Activated CD4-positive, alpha-beta T cell treated with anti-CD3 and anti-CD28 coated beads, Interleukin-2, amount 50 U/mL, for 48 hours (primary cell): ENCODE measurements at places on chromosomes 6 and 20.
A peak's percentile ranks its signal among the peaks of the same experiment; 100 is the strongest.

DNA sequence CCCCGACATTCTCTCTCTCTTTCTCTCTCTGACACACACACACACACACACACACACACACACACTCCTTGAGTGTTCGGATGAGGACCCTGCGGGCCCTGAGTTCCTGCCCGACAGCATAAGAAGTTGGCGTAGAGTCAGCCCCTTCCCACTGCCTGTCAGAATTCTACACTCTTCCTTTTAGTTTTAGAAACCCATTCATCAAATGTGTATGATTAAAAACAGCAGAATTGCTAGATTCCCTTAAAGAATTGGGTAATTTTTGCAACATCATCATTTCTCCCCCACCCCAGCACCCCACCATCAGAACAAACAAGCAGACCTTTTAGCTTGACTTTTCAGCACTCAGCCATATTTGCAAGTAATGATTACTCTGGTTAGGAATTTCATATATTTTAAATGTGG is 322.8 kb downstream of the FARS2 start:
- DNase-seq = no peak

DNA sequence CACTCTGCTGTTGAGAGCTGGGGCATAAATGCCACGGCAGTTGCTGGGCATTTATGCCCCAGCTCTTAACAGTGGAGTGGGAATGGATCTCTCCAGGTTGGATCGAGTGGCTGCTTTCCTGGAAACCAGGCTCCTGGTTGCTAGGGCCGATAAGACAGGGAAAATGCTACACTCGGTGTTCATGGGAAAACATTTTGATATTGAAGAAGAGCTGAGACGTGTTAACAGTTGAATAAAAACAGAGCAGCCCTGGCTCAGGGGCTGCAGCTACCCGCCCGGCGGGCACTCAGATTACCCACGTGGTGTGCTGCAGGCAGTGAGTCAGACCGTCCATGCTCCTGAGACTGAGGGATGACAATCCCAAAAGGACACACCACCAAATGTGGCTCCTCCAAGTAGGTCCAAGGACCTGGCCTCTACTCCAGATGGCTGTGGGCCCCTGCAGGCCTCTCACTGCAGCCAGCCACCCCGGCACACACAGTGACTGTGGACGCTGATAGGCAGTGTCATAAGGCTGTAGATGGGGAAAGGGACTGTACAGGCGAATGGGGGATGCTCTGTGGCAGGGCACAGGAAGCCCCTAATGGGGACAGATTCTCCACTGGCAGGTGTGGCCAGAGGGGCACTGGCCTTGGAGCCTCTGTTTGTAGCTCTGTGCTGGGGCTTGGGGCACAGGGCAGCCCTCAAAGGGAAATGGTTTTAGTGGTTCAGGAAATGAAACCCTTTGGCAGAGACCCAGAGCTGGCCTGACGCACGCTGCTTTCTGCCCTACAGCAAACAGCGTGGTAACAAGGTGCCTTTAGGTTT is 237.8 kb downstream of the LY86 start:
- DNase-seq = peak; percentile 7

DNA sequence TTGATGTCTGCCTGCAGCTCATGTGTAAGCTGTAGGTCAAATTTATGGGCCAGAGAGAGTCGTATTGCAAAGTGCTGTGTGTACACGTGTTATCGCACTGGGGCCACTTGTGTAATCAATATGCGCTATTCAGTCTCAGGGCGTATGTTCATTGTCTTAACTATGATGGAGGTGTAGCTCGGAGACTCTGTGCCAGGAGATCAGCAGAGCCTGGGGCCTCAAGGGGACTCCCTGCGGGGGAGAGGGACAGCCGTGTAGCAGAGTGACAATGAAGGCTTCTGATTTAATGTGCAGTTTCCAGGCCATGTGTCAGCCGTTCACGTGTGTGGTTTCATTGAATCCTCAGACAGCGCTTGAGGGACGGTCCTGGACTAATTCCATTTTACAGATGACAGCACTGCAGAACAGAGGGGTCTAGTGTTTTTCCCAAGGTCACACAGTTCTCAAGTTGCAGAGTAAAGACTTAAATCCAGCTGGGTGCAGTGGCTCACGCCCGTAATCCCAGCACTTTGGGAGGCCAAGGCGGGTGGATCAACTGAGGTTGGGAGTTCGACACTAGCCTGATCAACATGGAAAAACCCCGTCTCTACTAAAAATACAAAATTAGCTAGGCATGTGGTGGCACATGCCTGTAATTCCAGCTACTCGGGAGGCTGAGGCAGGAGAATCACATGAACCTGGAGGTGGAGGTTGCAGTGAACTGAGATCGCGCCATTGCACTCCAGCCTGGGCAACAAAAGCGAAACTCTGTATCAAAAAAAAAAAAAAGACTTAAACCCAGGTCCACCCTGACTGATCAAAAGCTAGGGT is 242.5 kb downstream of the PREX1 start:
- no peak for DNase-seq

- DNase-seq = no peak
These were observed 632.7 kb downstream of the RFPL4B start for GRCh38 chr6:112979830-112980229.

GRCh38 chr20:297098-297924 is at the start of gene ZCCHC3:
ZCCHC3 (plus strand) TSS chr20:297570; CDS start chr20:297587, 17 bp downstream.
- DNase-seq = peak; percentile 85

DNA sequence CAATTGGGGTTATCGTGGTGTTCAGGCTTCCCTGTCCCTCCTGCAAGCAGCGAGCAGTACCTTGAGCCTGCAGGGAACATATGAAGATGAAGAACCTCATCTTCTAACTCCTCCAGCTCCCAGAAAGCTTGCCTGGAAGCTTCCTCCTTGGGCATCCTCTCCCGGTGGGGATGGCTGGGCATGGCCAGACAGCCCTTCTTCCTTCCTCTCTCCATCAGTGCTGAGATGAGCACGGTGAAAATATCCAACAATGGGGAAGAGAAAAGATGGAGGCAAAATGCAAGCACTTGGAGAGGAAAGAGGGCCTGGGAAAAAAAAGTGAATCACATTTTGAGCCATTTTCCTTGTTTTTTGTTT is 107.7 kb upstream of the FOXA2 start:
- no peak for DNase-seq

DNA sequence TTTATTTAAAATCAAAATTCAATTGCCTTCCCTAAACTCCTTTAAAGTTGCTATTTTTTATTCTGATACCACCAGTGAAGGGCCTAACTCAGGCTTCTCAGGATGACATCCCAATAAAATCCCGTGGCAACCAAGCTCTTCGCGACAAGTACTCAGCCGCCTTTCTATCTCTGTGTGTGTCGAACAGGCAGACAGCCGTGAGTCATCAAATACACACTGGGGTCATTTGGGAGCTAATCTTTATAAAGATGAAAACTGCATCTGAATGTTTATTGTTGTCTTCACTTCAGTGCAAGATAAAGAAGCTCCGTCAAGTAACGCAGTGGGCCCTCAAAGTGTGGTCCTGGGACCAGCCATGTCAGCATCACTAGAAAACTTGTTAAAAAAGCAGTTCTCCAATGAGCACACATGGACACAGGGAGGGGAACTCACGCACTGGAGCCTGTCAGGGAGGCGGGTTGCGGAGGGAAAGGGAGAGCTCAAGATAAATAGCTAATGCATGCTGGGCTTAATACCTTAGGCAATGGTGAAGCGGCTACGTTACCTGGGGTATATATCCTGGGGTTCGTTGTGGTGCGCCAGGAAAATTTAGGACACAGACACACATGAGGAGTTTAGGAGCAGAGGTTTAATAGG is 119.3 kb downstream of the RNF144B start:
- no peak for DNase-seq

- no peak for DNase-seq
These were observed 24.7 kb downstream of the ACOT13 start for GRCh38 chr6:24691550-24691949.

- DNase-seq = no peak
These were observed 178.2 kb upstream of the HS3ST5 start for GRCh38 chr6:114520976-114521375.

DNA sequence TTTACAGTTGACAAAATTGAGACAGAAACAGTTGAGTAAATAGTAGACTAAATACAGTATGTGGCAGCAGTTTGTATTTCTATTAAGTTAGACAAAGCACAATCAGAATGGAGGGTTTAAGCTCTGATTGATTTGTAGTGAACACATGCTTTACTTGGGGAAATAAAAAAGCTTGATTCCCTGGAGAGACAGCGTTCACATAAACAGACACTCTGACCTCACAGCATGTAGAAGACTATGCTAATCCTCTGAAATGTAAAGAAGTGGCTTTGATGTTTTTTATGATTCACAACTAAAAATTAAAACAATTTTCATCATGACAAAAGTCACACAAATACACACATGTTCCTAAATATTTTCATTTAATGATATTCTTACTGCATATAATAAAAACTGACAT is 126.9 kb upstream of the FAM83B start:
- DNase-seq = no peak

DNA sequence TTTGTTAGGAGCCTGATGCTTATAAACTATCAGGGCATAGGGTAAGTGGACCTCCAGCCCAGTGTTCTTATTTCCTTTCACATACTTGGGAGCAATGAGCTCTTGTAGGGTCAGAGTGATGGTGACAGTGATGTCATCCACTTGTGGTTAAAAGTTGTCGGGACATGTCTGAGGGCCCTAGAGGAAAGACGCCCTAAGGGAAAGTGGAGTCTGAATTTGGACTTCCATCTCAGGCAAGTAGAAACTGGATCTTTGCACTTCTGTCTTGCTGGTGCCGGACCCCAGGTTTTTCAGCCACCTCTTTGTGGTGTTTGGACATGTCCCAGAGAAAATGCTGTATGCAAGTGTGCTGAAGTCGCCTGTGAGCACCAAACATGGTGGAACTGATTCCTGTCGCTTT is 900.5 kb downstream of the C6orf118 start:
- no peak for DNase-seq

DNA sequence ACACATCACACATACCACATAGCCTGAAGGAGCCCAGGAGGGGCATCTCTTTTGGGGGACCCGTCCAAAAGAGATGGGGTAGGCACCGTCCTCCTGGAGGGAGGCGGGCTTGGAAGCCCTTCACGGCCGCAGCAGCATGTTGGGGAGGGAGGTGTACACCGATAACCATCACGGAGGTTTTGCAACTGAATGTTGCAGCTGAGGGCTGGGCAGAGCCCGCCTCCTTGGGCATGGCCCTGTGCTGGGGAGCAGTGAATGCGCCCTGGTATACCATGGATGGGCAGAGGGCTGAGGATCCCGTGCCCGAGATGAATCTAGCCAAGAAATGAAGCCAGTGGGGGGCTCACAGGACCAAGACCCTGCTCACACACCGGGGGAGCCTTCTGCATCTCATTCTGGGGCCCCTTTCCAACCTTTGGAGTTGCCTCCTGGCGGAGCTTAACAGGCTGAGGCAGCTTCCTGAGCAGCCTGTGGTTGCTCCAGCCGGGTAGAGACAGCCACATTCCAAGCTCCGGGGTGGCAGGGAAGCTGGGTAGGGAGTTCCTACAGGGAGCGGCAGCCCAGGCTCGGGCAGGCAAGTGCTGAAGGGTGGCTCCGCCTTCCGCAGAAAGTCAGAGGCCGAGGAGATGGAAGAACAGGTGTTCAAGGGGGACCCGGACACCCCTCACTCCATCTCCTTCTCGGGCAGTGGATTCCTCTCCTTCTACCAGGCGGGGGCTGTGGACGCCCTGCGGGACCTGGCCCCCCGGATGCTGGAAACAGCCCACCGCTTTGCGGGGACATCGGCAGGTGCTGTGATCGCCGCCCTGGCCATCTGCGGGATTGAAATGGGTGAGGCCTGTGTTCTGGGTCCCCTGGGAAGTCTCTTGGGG is at the start of gene PNPLA1:
TSS of gene PNPLA1 (plus strand) at position 227 of the 872 bp plus-strand sequence. CDS start at position 627, 400 bp downstream.
- no peak for DNase-seq

GRCh38 chr20:55544638-55545037 is 460.7 kb downstream of the CBLN4 start:
- DNase-seq = no peak

DNA sequence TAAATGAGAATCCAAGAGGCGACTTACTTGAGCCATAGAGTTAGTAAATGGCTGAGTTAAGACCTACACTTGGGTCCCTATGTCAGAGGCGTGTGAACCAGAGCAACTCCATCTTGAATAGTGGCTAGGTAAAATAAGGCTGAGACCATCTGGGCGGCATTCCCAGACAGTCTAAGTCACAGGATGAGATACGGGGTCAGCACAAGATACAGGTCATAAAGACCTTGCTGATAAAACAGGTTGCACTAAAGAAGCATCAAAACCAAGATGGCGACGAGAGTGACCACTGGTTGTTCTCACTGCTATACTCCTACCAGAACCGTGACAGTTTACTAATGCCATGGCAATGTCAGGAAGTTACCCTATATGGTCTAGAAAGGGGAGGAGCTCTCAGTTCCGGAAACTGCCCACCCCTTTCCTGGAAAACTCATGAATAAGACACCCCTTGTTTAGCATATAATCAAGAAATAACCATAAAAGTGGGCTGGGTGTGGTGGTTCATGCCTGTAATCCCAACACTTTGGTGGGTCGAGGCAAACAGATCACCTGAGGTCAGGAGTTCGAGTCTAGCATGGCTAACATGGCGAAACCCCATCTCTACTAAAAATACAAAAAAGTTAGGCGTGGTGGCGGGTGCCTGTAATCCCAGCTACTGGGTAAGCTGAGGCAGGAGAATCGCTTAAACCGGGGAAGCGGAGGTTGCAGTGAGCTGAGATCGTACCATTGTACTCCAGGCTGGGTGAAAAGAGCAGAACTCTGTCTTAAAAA is 43.9 kb upstream of the EEF1A1 start:
- no peak for DNase-seq

- no peak for DNase-seq
These were observed 1190.5 kb upstream of the EYS start for GRCh38 chr6:66897576-66897975.

DNA sequence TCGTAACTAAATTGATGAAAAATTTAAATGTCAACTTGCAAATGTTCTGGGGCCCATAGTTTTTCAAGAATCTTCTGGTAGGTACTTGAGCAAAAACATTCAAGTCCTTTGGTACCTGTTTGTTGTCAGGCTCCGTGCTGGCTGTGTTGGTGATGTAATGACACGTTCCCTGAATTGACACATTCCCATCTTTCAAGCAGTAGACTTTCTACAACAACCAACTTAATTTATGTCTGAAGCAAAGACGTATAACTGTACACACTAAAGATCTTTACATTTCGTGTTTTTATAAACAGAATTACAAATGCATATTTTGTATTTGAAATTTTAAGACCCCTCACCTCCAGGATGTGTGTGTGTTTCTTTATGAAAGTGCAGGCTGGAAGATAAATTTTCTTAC is 49.5 kb downstream of the NCOA3 start:
- no peak for DNase-seq

DNA sequence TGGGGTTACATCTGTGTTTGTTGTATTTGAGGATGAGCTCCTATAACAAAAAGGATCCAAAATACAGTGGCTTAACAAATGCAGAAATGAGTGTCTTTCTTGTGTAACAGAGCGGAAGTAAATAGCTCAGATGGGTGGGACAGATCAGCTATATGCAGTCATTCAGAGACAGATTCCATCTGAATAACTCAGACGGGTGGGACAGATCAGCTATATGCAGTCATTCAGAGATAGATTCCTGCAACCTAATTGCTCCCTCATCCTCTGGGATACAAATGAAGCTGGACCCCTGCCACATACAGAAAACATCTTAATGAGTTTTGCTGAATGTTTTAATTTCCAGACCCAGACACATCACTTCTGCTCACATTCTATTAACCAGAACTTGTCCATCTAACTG is 332.3 kb downstream of the BCKDHB start:
- DNase-seq = no peak

- DNase-seq = no peak
These were observed 282.8 kb downstream of the RNGTT start for GRCh38 chr6:88680654-88681053.
